ENCODE measurements at places on chromosomes 6 and 20. TPM values are rescaled to one million over a fixed set of nuclear protein-coding genes. Genes with fewer than 3 reads are reported as not detected.

DNA sequence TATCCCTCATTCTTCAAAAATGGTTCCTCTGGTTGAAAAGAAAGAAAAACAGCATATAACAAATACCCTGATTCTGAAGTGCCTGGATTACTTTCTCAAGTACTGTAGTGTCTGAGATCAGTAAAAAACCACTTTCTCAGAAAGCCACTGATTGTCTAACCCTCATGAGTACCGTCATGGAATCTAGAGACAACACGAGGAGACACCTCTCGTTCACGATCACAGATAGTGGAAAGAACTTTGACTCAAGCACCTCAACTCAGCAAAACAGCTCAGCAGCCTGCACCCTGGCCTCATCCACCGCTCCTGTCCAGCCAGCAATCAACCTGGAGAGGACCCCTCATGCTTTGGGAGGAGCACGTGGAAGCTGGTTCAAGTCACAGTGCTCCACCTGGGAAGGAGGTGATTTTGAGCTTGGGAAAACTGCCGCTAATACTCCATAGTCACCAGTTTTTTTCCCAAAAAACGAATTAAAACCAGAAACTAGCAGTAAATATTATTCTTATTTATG is 1.0 kb downstream of the SCML4 start:
- no peak for DNase-seq
- no peak overlapping the region for H3K27ac ChIP-seq
- no peaks in the 10 kb centered on the region for H3K27me3 ChIP-seq
- H3K36me3 ChIP-seq = no peaks in the 10 kb centered on the region

Gene PRSS35
- total RNA-seq = 26.6 TPM

Gene BTN1A1
- not detected for total RNA-seq

- no peaks in the 10 kb centered on the region for H3K36me3 ChIP-seq
- peaks cover 43% of the 10 kb centered on the region for H3K4me1 ChIP-seq
- H3K27me3 ChIP-seq = peaks cover 2% of the 10 kb centered on the region
- DNase-seq = no peak
- H3K27ac ChIP-seq = peak overlapping the region; percentile 90
Observed at GRCh38 chr6:137473598-137473997, 20.6 kb downstream of the OLIG3 start.

GRCh38 chr20:10652660-10653261 is 21.0 kb downstream of the JAG1 start:
- H3K27me3 ChIP-seq = peaks cover 2% of the 10 kb centered on the region
- peaks cover 21% of the 10 kb centered on the region for H3K4me1 ChIP-seq
- no peaks in the 10 kb centered on the region for H3K36me3 ChIP-seq
- no peak for DNase-seq
- no peak overlapping the region for H3K27ac ChIP-seq

Gene DNAAF9
- total RNA-seq = 34.7 TPM

DNA sequence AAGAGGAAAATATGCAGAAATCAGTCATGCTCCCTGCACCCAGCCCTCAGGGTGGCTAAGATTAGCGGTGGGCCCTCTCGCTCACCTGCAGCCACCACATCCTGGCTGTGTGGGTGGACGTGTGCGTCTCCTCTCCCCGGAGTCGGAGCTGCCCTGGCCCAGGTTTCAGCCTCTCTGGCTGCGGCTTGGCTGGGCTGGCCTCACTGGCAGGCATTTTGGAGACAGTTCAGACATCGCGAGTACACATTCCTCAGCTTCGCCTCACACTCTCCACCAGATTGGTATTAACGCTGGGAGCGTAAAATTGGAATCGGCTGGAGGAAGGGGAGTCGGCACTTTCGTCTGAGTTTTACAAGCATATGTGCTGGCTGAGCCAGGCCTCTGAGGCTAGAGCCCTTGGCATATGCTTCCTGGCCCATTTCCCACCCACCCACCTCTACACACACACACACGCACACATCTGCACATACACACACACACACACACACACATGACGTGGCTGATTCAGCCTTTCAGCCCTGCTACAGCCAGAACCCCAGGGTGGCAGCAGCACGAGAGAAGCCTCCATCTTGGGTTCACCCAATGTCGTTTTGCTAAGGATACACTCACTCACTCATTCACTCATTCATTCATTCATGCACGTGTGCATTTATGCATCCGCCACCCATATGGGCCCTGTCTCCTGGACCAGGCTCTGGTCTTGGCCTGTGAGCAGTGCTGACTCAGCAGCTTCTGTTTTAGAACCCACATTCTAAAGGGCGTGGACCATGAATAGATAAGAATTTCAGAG is 42.9 kb downstream of the BCAS4 start:
- H3K27ac ChIP-seq = no peak overlapping the region
- no peaks in the 10 kb centered on the region for H3K4me1 ChIP-seq
- no peaks in the 10 kb centered on the region for H3K36me3 ChIP-seq
- DNase-seq = no peak
- no peak overlapping the region for H3K4me3 ChIP-seq
- peaks cover 3% of the 10 kb centered on the region for H3K27me3 ChIP-seq

Measured in glutamatergic neuron (in vitro differentiated cells).